Breast epithelium (tissue), 4 donors: ENCODE measurements at places on chromosomes 4 and X. TPM values are rescaled to one million over a fixed set of nuclear protein-coding genes. Genes with fewer than 3 reads are reported as not detected.

DNA sequence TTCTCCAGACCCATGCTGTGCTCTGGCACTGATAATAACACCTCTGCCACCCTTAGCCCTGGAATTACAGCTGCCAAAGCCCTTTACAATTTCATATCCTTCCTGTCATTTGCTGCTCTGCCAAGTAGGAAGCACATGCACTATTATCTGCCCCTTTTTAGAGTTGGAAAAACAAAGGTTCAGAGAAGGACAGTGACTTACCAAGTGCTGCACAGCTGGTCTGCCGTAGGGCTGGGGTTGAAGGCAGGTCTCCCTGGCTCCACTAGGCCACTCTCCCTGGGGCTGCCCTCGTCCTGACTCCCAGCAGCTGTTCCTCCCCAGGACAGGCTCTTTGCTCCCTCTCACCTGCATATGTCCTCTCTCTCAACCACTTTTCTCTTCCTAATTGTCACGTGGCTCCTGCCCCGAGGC is 73.4 kb downstream of the ANAPC4 start:
- DNase-seq = no peak

- DNase-seq = no peak
Observed at GRCh38 chr4:139465922-139466321, 12.0 kb downstream of the RAB33B start.

DNA sequence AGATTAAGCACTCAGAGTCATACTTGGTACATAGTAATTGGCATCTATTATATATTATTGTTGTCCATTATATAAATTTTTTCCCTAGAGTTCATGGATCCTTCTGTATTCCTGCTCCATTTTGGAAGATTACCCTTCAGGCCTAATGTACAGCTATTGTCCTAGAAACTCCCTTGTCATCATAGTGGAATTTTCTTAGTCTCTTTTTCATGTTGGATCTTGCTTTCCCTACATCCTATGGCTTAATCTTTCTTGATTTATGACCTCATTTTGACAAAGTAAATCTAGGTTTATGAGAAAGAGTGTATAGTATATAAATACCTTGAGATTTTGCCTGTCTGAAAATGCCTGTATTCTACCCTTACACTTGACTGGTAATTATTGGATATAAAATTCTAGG is 22.1 kb downstream of the ARMCX4 start:
- DNase-seq = no peak

CXCL13 gene
- 6.2 TPM for total RNA-seq

PIR gene
- total RNA-seq = 11.6 TPM
